Mucosa of descending colon (tissue), 3 donors: ENCODE measurements at places on chromosomes 3 and 15.
A peak's percentile ranks its signal among the peaks of the same experiment; 100 is the strongest.

- DNase-seq, result no peak
Measured at GRCh38 chr3:160200353-160200752, 24.9 kb upstream of the C3orf80 start.

DNA sequence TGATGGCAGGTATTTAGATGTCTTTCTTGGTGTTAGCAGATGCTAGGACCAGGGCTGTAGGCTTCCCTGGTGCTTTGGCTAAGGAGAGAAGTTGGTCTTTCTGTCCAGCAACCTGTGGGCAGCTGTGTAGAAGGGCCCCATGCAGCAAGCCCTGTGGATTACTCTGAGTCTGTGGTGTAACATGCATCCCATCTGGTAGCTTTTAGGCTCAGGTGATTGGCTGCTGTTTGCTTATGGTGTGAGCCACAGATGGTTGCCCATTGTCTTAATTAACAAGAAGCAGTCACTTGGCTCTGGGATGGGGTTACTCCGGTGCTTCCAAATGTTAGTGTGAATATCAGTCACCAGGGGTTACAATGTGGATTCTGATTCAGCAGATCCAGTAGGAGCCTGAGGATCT is 368.6 kb upstream of the C2CD4B start:
- DNase-seq, result no peak

DNA sequence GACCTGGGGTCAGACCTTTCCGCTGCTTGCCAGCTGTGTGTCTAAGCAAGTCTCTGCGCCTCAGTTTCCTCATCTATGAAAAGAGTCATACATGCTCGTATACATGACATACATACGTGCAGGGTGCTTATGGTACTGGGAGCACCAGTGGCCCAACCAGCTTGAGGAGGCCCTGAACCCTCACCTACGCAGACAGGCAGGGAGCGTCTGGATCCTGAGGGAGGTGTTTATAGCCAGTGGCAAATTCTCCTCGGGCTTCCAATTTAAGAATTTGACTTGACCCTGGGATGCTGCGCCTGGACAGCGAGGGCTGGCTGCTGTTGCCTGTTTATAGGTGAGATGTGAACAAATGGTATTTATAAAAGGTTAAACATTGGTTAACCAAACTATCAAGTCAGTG is 17.7 kb upstream of the FGD5 start:
- DNase-seq, result no peak

DNA sequence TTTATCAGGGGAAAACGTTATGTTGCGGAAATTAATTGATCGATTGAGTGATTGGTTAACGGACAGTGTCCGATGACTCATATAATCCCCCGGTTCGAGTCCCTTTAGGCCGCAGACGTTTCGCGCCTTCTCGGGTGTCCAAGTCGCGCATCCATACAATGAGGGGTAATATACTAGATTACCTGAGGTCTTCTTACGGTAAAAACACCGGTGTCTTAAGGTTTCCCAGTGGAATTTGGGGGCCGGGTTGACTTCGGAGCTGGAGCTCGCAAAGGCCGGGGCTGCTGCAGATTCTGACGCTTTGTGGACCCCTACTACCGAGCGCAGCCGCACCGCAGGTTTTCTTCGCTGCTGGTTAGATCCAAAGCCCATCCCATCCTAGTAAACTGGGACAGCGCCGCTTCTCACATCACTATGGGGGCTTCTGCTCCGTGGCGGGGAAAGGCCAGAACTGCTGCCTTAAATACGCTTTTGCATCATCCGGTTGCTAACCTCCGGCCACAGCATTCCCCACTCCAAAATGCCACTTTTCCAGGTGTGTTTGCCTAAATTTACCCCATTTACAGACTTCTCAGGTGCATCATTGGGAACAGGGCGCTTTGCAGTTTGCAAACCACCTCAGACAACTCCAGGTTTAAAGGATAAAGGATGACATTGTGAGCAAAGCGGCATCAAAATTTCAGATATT is 858 bp upstream of the SACM1L start:
- peak; percentile 51 for DNase-seq

- no peak for DNase-seq
Measured at GRCh38 chr3:165636684-165637015, 200.6 kb downstream of the BCHE start.
